ENCODE measurements at places on chromosomes 2 and 18. TPM values are rescaled to one million over a fixed set of nuclear protein-coding genes. Genes with fewer than 3 reads are reported as not detected.

DNAJC5G gene
- not detected for total RNA-seq

C1QL2 gene
- total RNA-seq = not detected

DNA sequence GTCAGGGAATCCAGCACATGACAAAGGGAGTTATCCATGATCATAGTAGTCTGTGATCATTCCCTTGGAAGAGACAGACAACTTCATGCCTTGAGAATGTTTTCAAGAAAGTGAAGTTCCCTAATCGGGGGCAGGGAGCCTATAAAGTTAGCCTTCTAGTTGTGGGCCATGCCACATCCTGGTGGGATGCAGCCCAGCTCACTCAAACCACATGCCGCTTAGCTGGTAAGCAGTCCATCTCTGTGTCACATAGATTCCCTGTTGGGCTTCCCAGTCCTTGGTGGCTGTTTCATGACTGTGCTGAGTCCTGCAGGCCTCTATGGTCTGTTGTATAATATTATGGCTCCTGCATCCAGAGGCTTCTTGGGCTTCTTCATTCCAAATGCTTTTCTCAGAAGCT, 11.4 kb upstream of the ARHGAP25 start:
- no peak for DNase-seq

- DNase-seq = no peak
These were observed 4.0 kb upstream of the SLC3A1 start for GRCh38 chr2:44271296-44271695.
